Left ventricle myocardium superior (tissue), 1 donor: ENCODE measurements at places on chromosomes 7 and 10.

- no peak for DNase-seq
Observed at GRCh38 chr10:80471715-80472233, 17.7 kb downstream of the TSPAN14 start.

- peak; percentile 57 for DNase-seq
Observed at GRCh38 chr7:114865564-114865963, 56.3 kb upstream of the MDFIC start.

DNA sequence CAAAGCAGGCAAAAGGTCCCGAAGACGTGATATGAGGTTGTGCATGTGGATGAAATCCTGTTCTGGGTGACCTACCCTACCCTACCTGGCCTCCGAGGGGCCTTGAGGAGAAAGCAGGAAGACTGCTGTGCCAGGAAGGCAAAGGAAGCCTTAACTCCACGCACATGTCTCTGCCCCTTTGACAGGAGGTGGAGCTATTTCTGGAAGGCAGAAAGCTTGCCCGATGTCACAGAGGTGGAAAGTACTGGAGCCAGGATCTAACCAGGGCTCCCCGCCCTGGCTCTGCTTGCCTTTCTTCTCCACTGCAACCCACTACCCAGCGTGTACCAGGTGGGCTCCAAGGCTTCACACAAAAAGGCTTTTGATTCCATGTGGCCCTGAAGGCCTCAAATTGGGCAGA is 66.4 kb upstream of the DDC start:
- DNase-seq = no peak

DNA sequence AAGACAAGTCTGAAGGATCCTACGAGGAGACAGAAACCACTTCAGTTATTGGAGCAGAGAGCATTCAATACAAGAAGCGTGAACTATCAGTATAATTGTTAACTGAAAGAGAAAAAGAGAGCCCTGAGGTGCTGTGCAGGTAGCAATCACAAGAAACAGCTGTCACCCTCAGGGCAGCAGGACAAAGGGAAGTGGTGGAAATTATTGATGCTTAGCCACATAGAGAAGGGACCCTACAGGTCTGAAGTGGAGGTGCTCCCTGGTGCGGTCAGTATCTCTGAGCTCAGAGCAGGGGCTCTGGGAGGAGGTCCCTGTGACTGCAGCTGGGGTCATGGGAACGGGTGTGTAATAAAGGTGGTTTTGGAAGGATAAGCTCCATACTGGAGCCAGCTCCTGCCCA is 97.8 kb upstream of the KLF6 start:
- no peak for DNase-seq

DNA sequence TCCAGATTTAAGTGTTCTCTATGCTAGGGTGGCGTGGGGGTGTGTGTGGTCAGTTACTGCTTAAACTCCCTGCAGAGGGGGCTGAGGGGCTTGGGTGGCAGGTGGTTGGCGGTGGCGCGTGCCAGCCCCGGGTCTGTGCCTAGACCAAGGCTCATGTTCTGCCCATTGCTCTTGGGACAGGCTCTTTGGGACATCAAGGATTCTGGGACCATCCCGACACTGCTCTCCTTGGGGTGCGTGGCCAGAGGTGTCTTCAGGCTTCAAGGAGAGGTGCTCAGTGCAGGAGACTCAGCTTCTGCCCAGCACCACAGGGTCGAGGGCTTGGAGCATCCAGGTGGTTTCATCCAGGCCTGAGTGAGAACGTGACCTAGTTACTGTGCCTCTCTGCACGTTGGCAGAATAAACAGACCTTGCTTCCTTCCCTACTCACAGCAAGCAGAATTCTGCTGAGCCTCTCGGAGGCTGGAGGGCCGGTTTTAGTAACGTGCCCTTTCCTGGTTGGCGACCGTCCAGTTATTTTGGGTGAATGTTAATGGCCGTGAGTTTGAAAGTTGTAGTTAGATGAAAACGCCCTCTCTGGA is 39.9 kb downstream of the CAMK1D start:
- peak; percentile 35 for DNase-seq

- no peak for DNase-seq
Observed at GRCh38 chr7:16926283-16926682, 44.5 kb upstream of the AGR3 start.

- no peak for DNase-seq
Observed at GRCh38 chr7:65475734-65476319, 102.2 kb downstream of the ZNF92 start.

GRCh38 chr10:132554991-132555647 is 17.5 kb downstream of the INPP5A start:
- peak; percentile 69 for DNase-seq

DNA sequence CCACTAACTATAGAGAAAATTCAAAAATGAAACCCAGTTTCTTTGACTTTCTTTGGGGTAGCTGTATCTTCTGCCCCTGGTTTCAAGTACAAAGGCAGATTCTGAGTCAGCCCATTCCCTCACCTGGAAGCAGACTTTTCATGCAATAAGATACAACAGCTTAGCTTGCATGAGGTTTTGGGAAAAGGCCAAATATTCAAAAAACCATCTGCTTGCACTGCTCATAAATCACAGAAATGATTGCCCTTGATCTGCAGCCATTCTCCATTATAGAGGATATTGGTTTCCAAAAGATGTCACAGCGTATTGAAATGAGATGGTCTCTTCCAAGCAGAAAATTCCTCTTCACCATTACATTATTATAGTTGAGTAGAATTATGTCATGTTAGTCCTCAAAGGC is 354.0 kb downstream of the PHF14 start:
- DNase-seq = no peak

DNA sequence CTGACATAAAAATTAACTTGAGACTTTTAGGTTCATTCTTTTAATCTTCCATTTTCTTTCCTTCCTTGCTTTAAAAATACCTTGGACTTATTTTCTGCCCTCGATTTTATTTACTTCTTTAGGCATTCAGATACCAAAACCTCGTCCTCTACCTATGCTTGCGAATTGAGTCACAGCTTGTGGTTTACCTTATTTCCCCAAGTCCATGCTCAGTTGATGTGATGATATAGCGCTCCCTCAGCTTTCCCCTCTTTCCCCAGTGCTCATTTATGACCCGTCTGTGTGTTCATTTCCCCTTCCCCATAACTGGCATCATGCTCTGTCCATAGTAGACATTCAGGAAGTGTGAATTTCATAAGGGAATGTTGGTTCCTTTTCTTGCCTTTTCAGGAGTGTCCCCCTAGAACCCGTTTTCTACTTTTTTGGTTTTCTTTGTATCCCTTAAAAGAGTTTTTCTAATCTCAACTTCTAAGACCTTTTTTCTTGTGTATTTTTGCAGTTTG is 19.1 kb upstream of the PRKRIP1 start:
- DNase-seq = no peak

GRCh38 chr7:93228302-93228701 is 2.0 kb upstream of the HEPACAM2 start:
- no peak for DNase-seq

DNA sequence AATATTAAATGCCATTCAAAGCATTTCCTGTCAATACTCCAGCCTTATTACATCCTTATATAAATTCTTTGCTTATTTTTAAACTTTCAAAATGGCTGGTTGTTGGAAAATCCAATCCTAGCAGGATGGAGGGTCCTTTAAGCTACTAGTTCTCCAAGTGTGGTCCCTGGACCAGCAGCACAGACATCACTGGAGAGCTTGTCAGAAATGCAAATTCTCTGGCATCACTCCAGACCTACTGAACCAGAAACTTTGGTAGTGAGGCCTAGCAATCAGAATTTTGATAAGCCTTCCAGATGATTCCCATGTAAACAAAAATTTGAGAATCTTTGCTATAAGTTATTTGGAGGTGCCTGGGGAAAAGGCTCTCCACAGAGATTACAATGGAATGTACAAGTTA is 43.8 kb downstream of the CALCR start:
- DNase-seq = no peak

DNA sequence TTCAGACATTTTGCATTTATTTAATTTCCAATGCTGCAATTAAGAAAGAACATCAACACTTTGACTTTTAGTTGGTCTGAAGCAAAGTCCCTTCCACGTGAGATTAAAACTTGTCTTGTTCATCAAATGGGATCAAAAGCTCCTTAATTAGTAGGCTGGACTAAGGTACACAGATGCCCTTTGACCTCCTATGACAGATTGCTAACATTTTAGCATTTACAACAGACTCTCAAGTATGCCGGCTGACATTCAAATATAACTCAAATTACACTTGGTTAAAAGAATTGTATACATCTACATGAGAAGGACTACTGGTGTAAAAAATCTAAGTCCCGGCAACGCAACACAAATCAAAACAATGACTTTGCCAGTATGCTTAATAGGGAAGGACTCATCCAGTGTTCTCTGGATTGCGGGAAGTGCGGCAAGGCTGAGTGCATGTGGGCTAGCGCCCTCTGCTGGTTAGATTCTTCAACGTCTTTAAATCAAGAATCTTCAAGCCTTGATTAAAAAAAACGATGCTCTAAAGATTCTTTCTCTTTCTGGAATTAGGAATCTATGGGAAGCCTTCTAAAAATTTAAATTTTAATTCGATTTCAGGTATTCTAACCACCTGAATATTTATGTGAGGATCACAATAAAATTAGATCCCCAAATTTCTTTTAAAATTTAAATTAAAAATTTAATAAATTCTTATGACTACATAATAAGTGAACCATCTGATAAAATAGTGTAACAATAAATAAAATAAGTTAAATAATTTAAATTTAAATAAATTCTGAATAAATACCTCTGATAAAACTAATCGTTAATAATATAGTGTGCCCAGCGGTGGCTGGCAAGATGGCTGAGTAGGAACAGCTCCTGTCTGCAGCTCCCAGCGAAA is 444.7 kb downstream of the DGKB start:
- peak; percentile 68 for DNase-seq

DNA sequence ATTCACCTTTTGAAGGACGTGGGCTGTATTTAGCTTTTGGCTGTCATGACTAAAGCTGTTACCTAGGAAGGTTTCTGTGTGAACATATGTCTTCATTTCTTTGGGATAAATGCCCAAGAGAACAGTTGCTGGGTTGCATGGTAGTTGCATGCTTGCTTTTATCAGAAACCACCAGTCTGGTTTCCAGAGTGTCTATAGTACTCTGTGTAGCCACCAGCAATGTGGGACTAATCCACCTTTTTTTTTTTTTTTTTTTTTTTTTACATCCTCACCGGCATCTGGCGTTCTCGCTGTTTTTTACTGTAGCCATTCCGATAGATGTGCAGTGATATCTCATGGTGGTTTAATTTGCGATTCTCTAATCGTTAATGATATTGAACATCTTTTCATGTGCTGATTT is 297.8 kb downstream of the SDK1 start:
- DNase-seq = no peak

GRCh38 chr10:125221716-125222115 is 61.4 kb upstream of the CTBP2 start:
- no peak for DNase-seq

- DNase-seq = no peak
Observed at GRCh38 chr7:116111475-116111874, 80.9 kb upstream of the TFEC start.

DNA sequence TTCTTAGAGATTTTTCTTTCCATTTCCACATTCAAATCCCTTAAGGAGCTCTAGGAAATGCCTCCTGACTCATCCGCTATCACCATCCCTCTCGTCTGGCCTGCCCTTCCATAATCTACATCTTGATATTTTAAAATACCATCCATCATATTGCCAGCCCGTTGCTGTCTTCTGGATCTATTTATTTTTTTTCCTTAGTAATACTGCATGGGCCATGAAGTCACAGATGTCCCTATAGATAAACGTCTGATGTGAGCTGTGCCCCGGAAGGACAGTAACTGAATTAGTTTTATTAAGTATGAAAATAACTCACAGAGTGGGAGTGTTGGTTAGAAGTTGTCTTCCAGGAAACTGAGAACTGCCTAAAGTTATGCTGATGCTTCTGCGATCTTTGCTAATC is 76.2 kb downstream of the KLF6 start:
- no peak for DNase-seq

GRCh38 chr7:17546189-17546588 is 247.7 kb downstream of the AHR start:
- DNase-seq = no peak

- no peak for DNase-seq
Observed at GRCh38 chr10:68871731-68872342, 29.3 kb upstream of the DDX50 start.

- DNase-seq = no peak
Observed at GRCh38 chr7:75889826-75890225, 11.0 kb downstream of the RHBDD2 start.

GRCh38 chr10:19595212-19595845 is 220.9 kb upstream of the PLXDC2 start:
- DNase-seq = no peak

DNA sequence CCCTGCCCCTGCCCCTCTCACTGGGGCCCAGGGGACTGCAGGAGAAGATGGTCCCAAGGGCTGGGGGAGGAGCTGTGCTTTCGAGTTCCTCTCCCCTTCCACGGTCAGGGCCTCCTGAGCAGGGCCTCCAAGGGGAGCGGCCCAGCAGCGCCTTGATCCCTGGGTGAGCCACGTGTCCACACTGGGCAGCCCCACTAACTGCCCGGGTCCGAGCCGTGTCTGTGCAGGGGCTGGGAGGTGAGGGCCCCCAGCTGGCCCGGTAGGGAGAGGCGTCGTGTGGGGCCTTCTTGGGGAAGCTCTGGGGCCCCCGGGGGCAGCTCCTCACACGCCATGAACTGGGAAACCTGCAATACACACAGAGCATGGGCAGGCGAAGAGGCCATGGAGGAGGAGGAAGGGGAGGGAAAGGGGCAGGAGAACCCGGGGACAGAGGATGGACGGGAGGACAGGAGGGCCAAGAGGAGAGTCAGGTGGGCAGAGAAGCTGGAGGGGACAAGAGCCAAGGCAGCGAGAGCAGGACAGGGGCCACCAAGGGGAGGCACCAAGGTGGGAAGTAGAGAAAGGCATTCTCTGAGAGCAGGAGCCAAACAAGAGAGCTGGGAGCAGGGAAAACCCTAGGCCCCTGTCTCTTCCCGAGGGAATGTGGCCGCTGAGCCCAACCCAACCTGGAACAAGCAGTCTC is 32.8 kb downstream of the KCNH2 start:
- no peak for DNase-seq
